ENCODE measurements at places on chromosomes 3 and 15. TPM values are rescaled to one million over a fixed set of nuclear protein-coding genes. Genes with fewer than 3 reads are reported as not detected.

DNA sequence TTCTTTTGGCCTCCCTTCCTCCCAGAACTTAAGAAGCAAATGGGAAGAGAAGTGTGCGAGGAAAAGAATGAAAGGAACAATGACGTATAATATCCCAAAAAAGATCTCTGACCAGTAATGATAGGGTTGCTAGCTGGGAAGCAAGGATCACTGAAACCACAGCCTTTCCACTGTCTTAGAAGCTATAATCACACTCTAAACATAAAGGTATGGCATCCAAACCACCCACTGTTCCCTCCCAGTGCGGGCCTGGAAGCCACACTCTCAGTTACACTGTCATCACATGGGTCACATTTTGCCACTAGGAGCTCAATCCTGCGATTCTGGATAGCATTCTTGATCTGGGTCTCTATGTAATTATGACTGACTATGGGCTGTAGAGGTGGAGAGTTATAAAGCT, 131.6 kb upstream of the HACD2 start:
- H3K27me3 ChIP-seq, result no peaks in the 10 kb centered on the region
- no peak for DNase-seq
- H3K4me3 ChIP-seq, result no peak overlapping the region
- no peaks in the 10 kb centered on the region for H3K4me1 ChIP-seq

DNA sequence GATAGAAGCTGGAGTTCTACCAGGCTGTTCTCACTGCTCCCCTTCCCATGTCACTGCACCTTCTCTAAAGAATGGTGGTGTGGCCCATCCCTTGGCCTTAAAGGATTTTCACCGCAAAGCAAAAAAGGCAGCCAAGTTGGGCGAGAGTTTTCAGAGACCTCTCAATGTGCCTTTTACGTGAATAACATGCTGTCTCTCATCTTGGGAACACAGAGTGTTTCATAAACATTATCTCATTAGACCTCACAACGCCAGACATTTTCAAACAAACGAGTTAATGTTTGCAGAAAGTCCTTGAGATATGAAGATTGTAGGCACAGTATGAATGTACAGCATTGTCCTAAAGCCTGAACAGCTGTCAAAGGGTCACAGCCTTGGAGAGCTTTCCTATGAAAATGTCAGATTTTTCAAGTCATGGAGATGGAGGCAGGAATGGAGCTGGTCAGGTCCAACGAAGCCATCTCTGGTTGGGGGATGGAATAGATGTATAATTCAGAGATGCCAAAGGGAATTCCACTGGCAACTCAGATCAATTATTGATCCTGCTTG, 21.3 kb downstream of the TM4SF1 start:
- no peaks in the 10 kb centered on the region for H3K4me1 ChIP-seq
- H3K36me3 ChIP-seq, result no peaks in the 10 kb centered on the region
- no peaks in the 10 kb centered on the region for H3K27me3 ChIP-seq
- H3K27ac ChIP-seq, result no peak overlapping the region
- DNase-seq, result no peak

IGSF11 gene
- total RNA-seq, result 1.3 TPM

GRCh38 chr3:86051058-86051457, 939.9 kb downstream of the VGLL3 start:
- no peak overlapping the region for H3K4me3 ChIP-seq
- no peaks in the 10 kb centered on the region for H3K36me3 ChIP-seq
- no peaks in the 10 kb centered on the region for H3K4me1 ChIP-seq
- no peaks in the 10 kb centered on the region for H3K27me3 ChIP-seq

PRRT3 gene
- total RNA-seq, result 3.9 TPM

GRCh38 chr15:31343831-31344230, 17.2 kb downstream of the KLF13 start:
- H3K36me3 ChIP-seq, result no peaks in the 10 kb centered on the region
- H3K4me1 ChIP-seq, result peaks cover 77% of the 10 kb centered on the region
- no peaks in the 10 kb centered on the region for H3K27me3 ChIP-seq
- H3K27ac ChIP-seq, result peak overlapping the region; percentile 57

GRCh38 chr3:189883113-189883753, 237.5 kb downstream of the P3H2 start:
- H3K27ac ChIP-seq, result no peak overlapping the region
- H3K4me3 ChIP-seq, result no peak overlapping the region
- H3K27me3 ChIP-seq, result no peaks in the 10 kb centered on the region
- peak; percentile 16 for DNase-seq

DNA sequence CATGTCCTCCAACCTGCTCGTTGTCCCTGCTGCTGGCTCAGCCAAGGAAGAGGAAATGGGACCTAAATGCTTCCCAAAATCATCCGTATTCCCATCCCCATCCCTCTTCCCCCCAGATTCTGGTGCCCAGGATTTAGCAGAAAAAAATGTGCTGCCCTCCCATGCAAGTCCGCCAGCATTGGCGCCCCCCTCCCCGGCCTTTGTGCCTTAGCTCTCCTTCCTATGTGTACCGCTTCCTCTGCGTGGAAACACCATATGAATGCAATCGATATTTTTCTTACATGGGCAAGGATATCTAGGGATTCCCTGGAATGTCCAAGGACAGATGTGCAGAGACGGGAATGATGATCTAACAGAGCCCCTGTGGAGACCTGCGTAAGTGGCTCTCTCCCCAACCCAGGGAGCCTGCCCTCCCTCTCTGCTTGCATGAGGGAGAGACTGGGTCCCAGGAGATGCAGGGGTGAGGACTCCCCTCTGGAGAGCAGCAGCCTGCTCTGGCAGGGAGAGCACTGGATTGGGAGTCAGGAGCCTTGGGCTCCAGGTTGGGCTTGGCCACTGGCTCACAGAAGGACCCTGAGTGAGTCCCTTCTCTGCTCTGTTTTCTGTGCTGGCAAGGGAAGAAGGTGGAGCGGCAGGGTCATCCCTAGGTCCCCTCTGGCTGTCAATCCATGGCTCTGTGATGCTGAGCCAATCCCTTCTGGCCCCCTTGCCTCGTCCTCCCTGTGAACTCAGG, 227.2 kb downstream of the XXYLT1 start:
- no peak overlapping the region for H3K4me3 ChIP-seq
- no peaks in the 10 kb centered on the region for H3K27me3 ChIP-seq
- DNase-seq, result no peak
- no peaks in the 10 kb centered on the region for H3K4me1 ChIP-seq

GRCh38 chr3:20352546-20353179, 166.7 kb upstream of the SGO1 start:
- no peak for DNase-seq
- H3K4me1 ChIP-seq, result no peaks in the 10 kb centered on the region
- H3K27ac ChIP-seq, result no peak overlapping the region

GRCh38 chr3:15367059-15367458, 34.7 kb upstream of the SH3BP5 start:
- H3K4me3 ChIP-seq, result no peak overlapping the region
- peaks cover 11% of the 10 kb centered on the region for H3K4me1 ChIP-seq
- no peak for DNase-seq
- H3K27me3 ChIP-seq, result no peaks in the 10 kb centered on the region
- no peak overlapping the region for H3K27ac ChIP-seq
- no peaks in the 10 kb centered on the region for H3K36me3 ChIP-seq

DNA sequence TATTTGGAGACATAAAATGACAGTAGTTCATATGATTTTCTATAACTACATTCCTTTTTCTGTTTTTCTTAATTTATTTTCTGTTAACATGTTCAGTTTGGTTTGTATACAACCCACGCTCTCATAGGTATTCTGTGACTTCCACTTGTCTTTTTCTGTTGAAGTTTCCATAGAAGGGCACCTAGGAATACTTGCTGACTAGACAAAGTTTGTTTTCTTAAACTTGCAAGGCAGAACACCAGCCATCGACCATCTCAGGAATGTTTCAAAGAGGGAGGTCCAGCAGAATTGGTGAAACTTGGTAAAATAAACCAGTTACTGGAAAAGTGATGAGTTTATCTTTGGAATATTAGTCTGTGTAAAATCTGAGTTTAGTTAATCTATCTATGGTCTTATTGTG, 403.2 kb upstream of the CADM2 start:
- no peaks in the 10 kb centered on the region for H3K4me1 ChIP-seq
- H3K4me3 ChIP-seq, result no peak overlapping the region
- H3K36me3 ChIP-seq, result no peaks in the 10 kb centered on the region
- H3K27ac ChIP-seq, result no peak overlapping the region
- DNase-seq, result no peak

GABRR3 gene
- total RNA-seq, result not detected

DNA sequence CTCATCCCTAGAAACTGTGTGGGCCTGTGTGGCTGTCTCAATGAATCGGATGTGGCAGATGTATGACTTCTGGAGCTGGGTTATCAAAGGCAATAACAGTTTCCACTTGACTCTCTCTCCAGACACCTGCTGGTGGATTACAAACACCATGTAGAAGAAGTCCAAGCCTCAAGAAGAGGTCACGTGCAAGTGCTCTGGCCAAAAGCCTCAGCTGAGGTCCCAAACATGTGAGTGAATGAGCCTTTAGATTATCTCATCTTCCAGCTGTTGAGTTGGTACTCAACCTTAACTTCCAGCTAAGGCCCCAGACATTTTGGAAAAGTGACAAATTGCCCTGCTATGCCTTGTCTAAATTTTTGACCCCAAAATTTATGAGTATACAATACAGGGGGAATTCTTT, 42.7 kb upstream of the IL12A start:
- DNase-seq, result no peak
- H3K4me3 ChIP-seq, result no peak overlapping the region
- H3K27me3 ChIP-seq, result no peaks in the 10 kb centered on the region
- no peak overlapping the region for H3K27ac ChIP-seq

DNA sequence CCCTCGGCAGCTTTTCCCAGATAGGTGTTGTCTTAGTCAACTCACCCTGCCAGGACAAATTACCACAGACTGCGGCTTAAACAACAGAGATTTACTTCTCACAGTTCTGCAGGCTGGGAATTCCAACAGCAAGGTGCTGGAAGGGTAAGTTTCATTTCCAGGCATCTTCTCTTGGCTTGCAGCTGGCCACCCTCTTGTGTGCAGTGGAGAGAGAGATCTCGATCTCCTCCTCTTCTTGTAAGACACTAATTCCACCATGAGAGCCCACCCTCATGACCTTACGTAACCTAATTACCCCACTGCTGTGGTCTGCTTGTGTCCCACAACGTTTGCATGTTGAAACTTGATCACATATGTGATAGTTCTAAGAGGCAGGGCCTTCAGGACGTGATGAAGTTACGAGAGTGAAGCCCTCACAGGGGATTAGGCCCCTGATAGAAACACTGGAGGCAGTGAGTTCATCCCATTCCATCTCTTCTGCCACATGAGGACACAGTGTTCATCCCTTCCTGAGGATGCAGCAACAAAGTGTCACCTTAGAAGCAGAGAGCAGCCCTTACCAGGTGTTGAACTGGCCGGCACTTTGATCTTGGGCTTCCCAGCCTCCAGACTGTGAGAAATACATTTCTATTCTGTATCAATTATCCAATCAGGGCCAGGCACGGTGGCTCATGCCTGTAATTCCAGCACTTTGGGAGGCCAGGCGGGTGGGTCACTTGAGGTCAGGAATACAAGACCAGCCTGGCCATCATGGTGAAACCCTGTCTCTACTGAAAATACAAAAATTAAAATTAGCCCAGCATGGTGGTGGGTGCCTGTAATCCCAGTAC, 247.7 kb downstream of the PLCL2 start:
- H3K27ac ChIP-seq, result no peak overlapping the region
- H3K4me3 ChIP-seq, result no peak overlapping the region
- no peaks in the 10 kb centered on the region for H3K4me1 ChIP-seq
- no peaks in the 10 kb centered on the region for H3K27me3 ChIP-seq
- H3K36me3 ChIP-seq, result no peaks in the 10 kb centered on the region
- no peak for DNase-seq

TMEM108 gene
- 0.91 TPM for total RNA-seq

GRCh38 chr3:42012935-42013690, 51.2 kb upstream of the ULK4 start:
- no peaks in the 10 kb centered on the region for H3K4me1 ChIP-seq
- peak overlapping the region; percentile 83 for H3K27ac ChIP-seq
- H3K4me3 ChIP-seq, result peak overlapping the region; percentile 1
- peak; percentile 85 for DNase-seq

- H3K4me1 ChIP-seq, result no peaks in the 10 kb centered on the region
- no peak for DNase-seq
- H3K27me3 ChIP-seq, result no peaks in the 10 kb centered on the region
- H3K36me3 ChIP-seq, result no peaks in the 10 kb centered on the region
Observed at GRCh38 chr15:100595964-100596363, 6.0 kb downstream of the LINS1 start.

- peak overlapping the region; percentile 70 for H3K4me3 ChIP-seq
- DNase-seq, result no peak
- H3K36me3 ChIP-seq, result no peaks in the 10 kb centered on the region
- peak overlapping the region; percentile 86 for H3K27ac ChIP-seq
Observed at GRCh38 chr15:60593170-60593478, 114.2 kb upstream of the ICE2 start.

- H3K27me3 ChIP-seq, result no peaks in the 10 kb centered on the region
- no peak for DNase-seq
- H3K36me3 ChIP-seq, result no peaks in the 10 kb centered on the region
- H3K27ac ChIP-seq, result no peak overlapping the region
- no peak overlapping the region for H3K4me3 ChIP-seq
Observed at GRCh38 chr3:31159331-31160039, 265.0 kb upstream of the GADL1 start.

DNA sequence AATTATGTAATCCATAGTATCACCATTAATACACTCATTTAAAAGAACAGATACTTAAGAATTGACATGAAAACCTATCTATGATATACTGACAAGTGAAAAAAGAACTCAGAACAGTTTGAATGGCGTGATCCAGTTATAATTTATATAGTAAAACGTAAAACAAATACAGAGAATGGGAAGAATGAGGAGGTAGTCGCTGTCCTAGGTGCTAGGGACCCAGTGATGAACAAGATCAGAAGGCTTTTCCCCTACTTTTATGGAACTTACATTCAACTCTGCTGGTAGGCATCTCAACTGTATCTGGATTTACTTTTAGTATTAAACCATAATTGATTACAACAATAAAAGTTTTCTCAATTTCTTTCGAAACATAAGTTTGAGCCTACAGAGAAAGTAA, 31.8 kb downstream of the GSK3B start:
- H3K27me3 ChIP-seq, result no peaks in the 10 kb centered on the region
- no peaks in the 10 kb centered on the region for H3K4me1 ChIP-seq

MESP2 gene
- 0.47 TPM for total RNA-seq

KLHL40 gene
- not detected for total RNA-seq

- no peaks in the 10 kb centered on the region for H3K36me3 ChIP-seq
- no peak overlapping the region for H3K27ac ChIP-seq
- no peak overlapping the region for H3K4me3 ChIP-seq
- H3K4me1 ChIP-seq, result no peaks in the 10 kb centered on the region
Observed at GRCh38 chr3:192054881-192055280, 593.9 kb downstream of the PYDC2 start.

DNA sequence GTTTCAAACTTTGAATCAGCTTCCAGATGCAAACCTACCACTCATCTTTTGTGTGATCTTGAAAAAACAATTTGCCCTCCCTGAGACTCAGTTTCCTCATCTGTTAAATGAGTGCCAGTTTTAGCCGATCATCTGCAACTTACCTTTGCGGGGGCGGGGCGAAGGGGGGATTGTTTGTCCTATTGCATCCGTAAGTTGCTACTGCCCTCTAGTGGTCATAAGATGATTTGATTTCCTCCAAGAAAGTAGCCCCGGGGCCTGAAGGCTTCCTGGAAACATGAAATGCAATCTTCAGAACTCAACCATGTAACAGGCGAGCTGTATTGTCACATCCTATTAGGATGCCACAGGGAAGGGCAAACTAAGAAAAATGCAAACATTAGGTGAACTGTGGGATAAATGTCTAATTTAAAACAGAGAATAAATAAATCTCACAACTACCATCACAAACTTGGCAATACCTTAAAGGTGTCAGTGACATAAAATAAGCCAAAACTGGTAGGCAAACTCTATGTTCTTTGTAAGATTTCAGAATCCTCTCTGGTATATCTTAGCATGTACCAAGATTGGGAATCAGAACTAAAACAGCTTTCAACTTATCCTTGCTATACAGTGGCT, 63.5 kb upstream of the CLDN18 start:
- H3K27me3 ChIP-seq, result no peaks in the 10 kb centered on the region
- no peaks in the 10 kb centered on the region for H3K36me3 ChIP-seq
- no peaks in the 10 kb centered on the region for H3K4me1 ChIP-seq
- no peak overlapping the region for H3K27ac ChIP-seq
